H9 (cell line): ENCODE measurements at places on chromosomes 13 and 19. TPM values are rescaled to one million over a fixed set of nuclear protein-coding genes. Genes with fewer than 3 reads are reported as not detected.
A peak's percentile ranks its signal among the peaks of the same experiment; 100 is the strongest.

The CGB3 gene
- 0.46 TPM in 1 of 2 replicates, not detected in the other for total RNA-seq

The LILRA5 gene
- total RNA-seq = not detected in 2 replicates

The IRGC gene
- not detected in 2 replicates for total RNA-seq

GRCh38 chr13:62176051-62176450 lies 760.4 kb upstream of the PCDH20 start:
- no peak for DNase-seq

- no peak for DNase-seq
Measured at GRCh38 chr19:3062165-3063105, at the start of gene TLE5. Gene TLE5, minus strand, starts transcription at chr19:3062495. Its CDS starts 295 bp downstream, at chr19:3062200.

- peak; percentile 23 for DNase-seq
Measured at GRCh38 chr19:38730731-38731589, 13.3 kb downstream of the CAPN12 start.

DNA sequence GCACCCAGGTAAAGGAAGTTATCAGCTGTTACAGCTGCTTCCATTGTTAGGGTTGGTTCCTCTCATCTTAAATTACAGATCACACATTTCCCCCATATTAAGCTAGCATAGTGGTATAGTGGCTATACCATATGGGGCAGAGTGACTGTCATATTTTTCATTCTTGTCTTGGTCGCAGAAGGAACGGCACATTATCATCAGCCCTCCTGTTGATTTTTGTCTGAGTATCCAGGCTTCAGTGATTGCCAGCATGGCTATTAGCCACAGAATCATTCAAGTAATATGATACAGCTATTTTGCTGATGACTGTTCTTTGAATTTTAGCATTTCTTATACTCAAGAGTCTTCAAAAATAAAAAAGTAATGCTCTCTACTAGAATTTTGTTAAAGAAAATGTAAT lies 240.9 kb downstream of the LIG4 start:
- no peak for DNase-seq

The HSH2D gene
- 1.8 and 2.3 TPM in 2 replicates for total RNA-seq

The PDX1 gene
- total RNA-seq = not detected in 2 replicates

The EXOC3L2 gene
- 0.61 TPM in 2 replicates for total RNA-seq

The ZNF723 gene
- not detected in 2 replicates for total RNA-seq

DNA sequence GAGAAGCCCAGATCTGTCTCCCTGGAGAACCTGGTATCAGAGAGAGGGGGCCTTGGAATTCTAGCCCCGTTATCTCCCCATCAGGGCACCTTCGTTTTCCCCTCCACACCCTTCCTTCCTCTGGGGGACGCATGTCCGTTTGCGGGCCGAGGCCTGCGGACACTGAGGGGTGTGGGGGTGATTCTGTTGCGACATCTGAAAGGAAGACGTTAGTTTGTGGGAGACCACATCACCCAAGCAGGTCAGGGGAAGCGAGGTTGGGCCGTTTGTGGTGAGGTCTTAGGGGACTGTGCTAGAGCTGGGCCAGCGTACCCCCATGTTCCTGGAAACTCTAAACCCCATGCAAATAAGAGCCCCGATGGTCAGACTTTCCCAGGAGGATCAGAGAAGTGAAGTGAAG lies 3.7 kb upstream of the HSH2D start:
- no peak for DNase-seq

GRCh38 chr13:23628250-23628649 lies 58.0 kb downstream of the TNFRSF19 start:
- no peak for DNase-seq

GRCh38 chr19:38915329-38916321 lies 3.6 kb upstream of the CCER2 start:
- no peak for DNase-seq

GRCh38 chr13:70520275-70521036 lies 412.2 kb upstream of the KLHL1 start:
- no peak for DNase-seq

- DNase-seq = no peak
Measured at GRCh38 chr19:11192957-11193939, 4.1 kb downstream of the KANK2 start.

The GSX1 gene
- total RNA-seq = not detected in 2 replicates

DNA sequence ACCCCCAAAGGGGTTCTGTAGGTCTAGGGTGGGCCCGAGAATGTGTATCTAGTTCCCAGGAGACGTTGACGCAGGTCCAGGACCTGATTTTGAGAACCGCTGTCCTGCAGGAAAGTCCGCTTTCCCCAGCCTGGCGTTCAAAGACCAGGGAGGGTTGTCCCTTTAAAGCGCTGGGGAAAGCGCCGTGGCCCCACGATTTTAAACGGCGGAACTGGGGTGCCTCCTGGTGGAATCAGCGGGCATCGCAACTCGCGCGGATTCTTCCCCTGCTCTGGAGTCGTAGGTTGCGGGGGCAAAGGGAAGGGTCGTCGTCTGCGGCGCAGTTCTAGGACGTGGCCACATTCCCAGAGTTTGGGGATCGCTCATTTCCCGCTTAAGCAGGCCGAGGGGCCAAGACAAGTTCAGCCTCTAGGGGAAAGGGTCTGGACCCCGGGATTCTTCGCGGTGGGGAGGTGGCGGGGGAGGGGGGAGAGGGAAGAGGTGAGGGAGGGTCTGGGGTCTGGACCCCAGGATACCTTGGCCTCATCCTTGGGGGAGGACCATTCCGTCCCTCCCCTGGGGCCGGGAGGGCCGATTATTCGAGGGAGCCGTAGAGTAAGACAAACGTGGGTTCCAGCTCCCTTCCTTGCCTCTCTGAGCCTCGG lies 7.7 kb downstream of the PNMA8B start:
- peak; percentile 84 for DNase-seq

- no peak for DNase-seq
Measured at GRCh38 chr13:36769126-36769525, 49.9 kb upstream of the RFXAP start.

DNA sequence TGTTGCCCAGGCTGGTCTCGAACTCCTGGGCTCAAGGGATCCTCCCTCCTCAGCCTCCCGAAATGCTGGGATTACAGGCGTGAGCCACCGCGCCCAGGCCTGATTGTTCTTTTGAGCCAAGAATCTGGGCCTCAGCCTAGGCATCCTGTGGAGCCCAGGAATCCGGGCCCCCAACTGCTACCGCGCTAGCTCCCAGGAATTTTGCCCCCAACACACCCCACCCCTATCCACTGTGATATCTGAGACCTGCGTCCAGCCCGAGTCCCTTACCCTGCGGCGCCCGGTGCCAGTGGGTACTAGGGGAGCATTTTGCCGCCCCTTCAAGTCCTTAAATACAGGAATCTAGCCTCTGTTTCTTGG lies 838 bp upstream of the MYADM start:
- DNase-seq = peak; percentile 81

The CD22 gene
- total RNA-seq = not detected in 2 replicates

The REX1BD gene
- total RNA-seq = 72.3 and 79.0 TPM in 2 replicates
